Hair follicle dermal papilla cell (primary cell): ENCODE measurements at places on chromosomes 5 and 9. TPM values are rescaled to one million over a fixed set of nuclear protein-coding genes. Genes with fewer than 3 reads are reported as not detected.

The TMEFF1 gene
- total RNA-seq = 9.1 and 11.7 TPM in 2 replicates

The SLC6A18 gene
- not detected in 2 replicates for total RNA-seq

The FOXI1 gene
- not detected in 2 replicates for total RNA-seq

The EXD3 gene
- 8.1 and 13.5 TPM in 2 replicates for total RNA-seq

The PCDHGB4 gene
- total RNA-seq = 18.0 and 23.0 TPM in 2 replicates

The ZER1 gene
- 29.8 and 31.0 TPM in 2 replicates for total RNA-seq

The TERT gene
- total RNA-seq = not detected in 2 replicates

The FBLL1 gene
- 0.65 and 1.8 TPM in 2 replicates for total RNA-seq

The HBEGF gene
- total RNA-seq = 2.8 and 3.3 TPM in 2 replicates

The ROR2 gene
- 26.4 and 31.5 TPM in 2 replicates for total RNA-seq

The SCGB3A1 gene
- not detected in 2 replicates for total RNA-seq

The SIT1 gene
- not detected in 2 replicates for total RNA-seq

The ADAMTSL2 gene
- under 0.01 TPM in 1 of 2 replicates, not detected in the other for total RNA-seq

The INSL4 gene
- not detected in 2 replicates for total RNA-seq

The HRCT1 gene
- not detected in 2 replicates for total RNA-seq

The LAMC3 gene
- 1.8 and 3.7 TPM in 2 replicates for total RNA-seq

The SUSD1 gene
- 15.4 and 17.0 TPM in 2 replicates for total RNA-seq

The RABL6 gene
- 83.5 and 85.7 TPM in 2 replicates for total RNA-seq

The LOX gene
- total RNA-seq = 117 and 156 TPM in 2 replicates

The PRRX2 gene
- 76.4 and 92.7 TPM in 2 replicates for total RNA-seq

The NRG2 gene
- 2.8 and 4.5 TPM in 2 replicates for total RNA-seq
